LHCN-M2 (cell line): ENCODE measurements at places on chromosomes 11 and 22. TPM values are rescaled to one million over a fixed set of nuclear protein-coding genes. Genes with fewer than 3 reads are reported as not detected.

- peak; percentile 18 for DNase-seq
These were observed 16.1 kb downstream of the TRIM22 start for GRCh38 chr11:5705688-5706087.

DNA sequence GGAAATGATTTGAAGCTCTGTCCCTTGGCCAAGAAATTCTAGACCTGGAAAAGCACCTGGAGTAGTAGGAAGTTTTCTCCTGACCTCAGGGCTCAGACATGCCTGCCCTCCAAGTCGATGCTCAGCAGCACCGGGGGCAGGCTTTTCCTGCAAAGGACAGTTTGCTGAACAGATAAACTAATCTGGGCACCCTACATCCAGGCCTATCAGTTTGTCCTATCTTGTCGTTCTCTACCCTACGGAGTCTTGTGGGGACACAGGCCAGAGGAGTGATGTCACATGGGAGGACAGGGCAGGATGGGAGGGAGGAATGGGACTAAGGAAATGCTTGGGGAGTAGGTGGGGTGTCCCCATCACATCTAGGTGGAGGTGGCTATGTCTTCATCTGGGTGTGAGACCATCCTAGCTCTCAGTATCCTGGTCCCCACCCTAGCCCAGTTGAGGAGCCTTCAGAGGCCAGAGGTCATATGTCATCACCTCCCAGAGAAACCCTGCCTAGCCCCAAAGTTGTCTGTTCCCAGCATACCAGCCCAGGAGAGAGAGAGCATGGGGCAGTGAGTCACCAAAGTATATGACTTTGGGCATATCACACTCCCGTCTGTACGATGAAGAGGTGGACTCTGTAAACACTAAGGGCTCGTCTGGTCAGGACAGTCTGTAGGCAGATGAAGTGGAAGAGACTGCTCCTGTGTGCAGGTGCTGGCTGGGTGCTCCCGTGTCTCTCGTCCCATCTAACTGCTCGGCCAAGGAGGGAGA lies 18.1 kb upstream of the FCHSD2 start:
- no peak for DNase-seq

DNA sequence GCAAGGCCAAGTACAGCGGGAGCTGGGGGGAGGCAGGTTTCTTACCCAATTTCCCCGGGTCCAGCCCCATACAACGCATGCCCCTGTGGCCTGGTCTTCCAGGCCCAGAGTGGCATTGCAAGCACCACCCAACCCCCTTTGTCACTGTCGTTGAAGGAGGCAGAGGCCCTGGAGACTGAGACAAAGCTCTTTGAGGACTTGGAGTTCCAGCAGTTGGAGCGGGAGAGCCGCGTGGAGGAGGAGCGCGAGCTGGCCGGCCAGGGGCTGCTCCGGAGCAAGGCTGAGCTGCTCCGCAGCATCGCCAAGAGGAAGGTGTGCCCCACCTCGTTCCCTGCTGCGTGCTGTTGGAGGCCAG lies 27.8 kb downstream of the PHLDB1 start:
- DNase-seq = no peak

GRCh38 chr11:74020539-74020938 lies 11.7 kb upstream of the UCP3 start:
- DNase-seq = no peak

Gene DRAP1
- total RNA-seq = 375 and 383 TPM in 2 replicates

- DNase-seq = no peak
These were observed 440.4 kb downstream of the INSC start for GRCh38 chr11:15555161-15555560.

Gene OR8A1
- not detected in 2 replicates for total RNA-seq

DNA sequence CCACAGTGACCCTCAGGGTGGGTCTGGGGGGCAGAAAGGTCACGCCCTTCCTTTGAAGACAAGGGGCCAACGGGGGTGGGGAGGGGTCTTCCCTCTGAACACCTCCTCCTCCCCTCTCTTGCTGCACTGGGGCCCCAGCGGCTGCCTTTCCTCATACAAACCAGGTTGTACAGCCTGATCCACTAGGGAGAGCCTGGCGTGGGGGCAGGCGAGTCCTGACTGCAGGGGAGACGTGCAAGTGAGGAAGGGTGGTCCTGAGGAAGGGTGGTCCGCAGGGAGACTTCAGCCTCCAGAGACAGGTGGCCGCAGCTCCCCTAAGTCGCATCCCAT lies 43.6 kb upstream of the LINC01488 start:
- no peak for DNase-seq

Gene KCNJ11
- total RNA-seq = 0.11 and 0.13 TPM in 2 replicates

GRCh38 chr22:46750863-46751443 lies 11.5 kb upstream of the TBC1D22A start:
- no peak for DNase-seq

- no peak for DNase-seq
These were observed 1487.9 kb downstream of the TBC1D22A start for GRCh38 chr22:48250286-48250895.

GRCh38 chr22:41874090-41874489 lies 40.8 kb downstream of the SHISA8 start:
- DNase-seq = no peak

Gene CCDC73
- not detected in 2 replicates for total RNA-seq
